Activated gamma-delta T cell treated with anti-CD3 and anti-CD28 coated beads, Interleukin-2, amount 50 U/mL, for 16 hours (primary cell): ENCODE measurements at places on chromosomes 3 and 15.

DNA sequence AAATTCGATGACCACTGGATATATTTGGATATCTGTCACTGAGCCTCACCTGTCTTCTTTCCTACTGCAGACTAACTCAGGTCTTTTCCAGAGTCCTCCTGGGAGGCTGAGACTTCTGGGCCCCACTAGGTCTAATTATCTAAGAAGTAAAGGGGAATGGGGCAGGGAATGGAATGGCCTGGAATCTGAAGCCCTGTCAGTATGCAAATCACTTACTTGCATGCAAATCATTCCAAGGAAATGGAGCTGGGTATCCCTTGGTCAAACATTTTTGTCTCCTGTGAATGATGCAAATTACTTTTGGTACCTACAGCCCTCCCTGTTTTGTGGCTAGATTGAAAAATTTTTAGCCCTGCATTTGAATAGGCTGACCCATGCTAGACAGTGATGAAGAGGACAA lies 5.3 kb upstream of the SPSB4 start:
- no peak for DNase-seq

DNA sequence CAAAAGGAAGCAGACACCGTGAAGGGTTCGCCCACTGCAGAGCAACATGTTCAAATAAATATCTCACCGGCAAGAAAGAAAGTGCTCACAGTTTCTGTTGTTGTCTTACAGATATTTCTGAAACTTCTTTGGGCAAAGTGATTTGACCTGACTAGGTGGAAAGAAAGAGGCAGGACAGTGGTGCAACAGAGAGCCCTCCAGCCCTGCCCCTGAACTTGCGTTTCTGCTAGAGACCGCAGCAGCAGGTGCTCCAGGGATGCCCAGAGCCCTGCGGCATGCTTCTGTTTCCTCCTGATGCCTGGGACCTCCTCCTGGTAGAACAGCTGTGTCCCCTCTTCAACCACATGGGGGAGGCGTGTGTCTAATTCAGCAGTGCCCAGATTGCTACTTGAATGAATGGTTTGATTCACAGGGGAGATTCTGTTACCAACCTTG lies 123.4 kb downstream of the ATP10A start:
- DNase-seq: peak; percentile 7

DNA sequence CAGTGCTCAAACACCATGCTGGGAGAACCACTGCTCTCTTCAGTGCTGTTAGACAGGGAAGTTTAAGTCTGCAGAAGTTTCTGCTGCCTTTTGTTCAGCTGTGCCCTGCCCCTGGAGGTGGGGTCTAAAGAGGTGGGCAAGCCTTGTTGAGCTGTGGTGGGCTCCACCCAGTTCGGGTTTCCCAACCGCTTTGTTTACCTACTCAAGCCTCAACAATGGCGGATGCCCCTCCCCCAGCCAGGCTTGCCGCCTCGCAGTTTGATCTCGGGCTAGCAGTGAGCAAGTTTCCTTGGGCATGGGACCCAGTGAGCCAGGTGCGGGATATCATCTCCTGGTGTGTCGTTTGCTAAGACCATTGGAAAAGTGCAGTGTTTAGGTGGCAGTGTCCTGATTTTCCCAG lies 670.2 kb upstream of the ALCAM start:
- DNase-seq: no peak

DNA sequence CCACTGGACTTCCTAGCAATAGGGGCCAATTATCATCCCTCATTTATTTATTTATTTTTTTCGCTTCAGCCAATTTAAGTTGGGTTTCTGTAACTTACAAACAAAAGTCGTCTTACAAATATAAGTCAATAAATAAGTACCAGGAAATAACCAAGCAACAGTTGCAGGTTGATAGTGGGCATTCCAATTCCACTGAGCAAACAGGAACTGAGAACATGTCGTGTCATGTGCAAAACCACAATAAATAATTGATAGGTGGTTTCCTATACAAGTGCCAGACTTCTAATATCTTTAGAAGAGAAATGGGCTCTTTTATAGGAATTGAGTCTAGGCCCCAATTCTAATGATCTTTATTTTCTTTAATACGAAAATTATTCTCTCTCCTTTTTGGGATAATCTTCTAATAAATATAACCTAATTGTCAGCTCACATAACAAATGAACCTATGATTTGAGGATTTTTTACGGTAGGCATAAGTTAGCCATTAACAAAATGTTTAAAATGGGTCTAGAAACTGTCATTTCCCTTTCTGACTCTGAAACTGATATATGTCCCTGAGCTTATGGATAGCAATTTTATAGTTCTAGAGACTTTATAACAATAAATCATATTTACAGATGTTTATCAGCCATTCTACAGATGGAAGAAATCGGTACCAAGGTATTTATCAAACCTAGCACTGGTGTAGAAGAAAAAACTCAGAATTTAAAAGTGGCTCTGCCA lies 571.8 kb downstream of the FOXP1 start:
- DNase-seq: no peak

DNA sequence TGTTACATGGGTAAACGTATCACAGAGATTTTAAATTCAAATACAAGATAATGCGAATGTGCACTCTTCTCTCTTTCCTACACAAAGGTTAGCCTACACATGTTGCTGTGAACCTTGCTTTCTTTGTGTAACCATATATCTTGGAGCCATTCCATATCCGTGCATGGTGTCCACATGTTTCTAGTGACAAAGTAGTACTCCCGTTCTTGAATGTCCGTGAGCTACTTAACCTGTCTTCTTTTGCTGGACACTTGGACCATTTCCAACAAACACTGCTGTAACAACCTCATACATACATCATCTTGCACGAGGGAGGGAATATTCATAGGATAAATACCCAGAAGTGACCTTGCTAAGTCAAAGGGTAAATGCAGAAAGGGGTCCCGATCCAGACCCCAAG lies 75.0 kb downstream of the STRIT1 start:
- DNase-seq: no peak

DNA sequence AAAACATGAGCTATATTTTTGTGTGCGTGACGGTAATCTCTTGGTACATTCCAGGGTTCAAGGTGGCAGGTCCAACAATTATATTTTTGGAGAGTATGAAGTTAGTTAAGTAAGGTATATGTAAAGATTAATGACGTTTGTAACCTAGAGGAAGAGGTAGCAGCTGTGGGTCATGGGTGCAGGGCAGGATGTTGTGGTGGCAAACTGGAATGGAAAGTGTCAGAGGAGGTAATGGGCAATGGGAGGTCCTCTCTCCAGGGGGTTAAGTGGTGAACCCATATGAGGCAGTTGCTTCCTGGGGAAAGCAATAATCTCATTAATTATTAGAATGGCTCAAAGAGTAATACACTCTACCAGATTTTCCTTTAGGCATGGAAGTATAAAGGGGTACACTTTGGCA lies 1.0 kb upstream of the CD200R1L start:
- no peak for DNase-seq

DNA sequence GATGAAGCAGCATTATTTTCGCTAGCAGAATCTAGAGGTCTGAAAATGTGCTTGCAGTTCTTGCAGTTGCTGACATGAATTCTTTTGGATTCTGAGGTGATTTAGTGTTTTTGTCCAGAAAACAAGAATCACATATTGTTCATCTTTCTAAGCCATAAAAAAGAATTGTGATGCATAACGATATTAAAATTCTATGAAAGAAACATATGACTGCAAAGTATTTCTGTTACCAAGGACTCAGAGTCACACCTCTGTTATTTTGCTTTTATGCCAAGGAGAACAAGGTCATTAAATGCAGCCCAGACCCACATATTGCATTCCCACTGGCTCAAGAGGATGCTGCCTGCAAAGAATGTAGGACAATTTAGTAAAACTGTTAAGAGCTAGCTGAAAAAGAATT lies 299.8 kb upstream of the GPR149 start:
- DNase-seq: no peak

- no peak for DNase-seq
Observed at GRCh38 chr3:11679964-11680363, 36.2 kb upstream of the VGLL4 start.

- peak; percentile 69 for DNase-seq
Observed at GRCh38 chr3:48989796-48990635, at the start of gene P4HTM. Gene P4HTM, plus strand, starts transcription at chr3:48990241. Its CDS starts 16 bp downstream, at chr3:48990257.

GRCh38 chr3:127784283-127784682 lies 38.0 kb downstream of the MGLL start:
- no peak for DNase-seq

GRCh38 chr3:53583161-53583690 lies 88.8 kb downstream of the CACNA1D start:
- DNase-seq: no peak

- DNase-seq: no peak
Observed at GRCh38 chr3:125179884-125180240, 32.7 kb downstream of the SLC12A8 start.
